ENCODE measurements at places on chromosomes 3 and 15. TPM values are rescaled to one million over a fixed set of nuclear protein-coding genes. Genes with fewer than 3 reads are reported as not detected.

DNA sequence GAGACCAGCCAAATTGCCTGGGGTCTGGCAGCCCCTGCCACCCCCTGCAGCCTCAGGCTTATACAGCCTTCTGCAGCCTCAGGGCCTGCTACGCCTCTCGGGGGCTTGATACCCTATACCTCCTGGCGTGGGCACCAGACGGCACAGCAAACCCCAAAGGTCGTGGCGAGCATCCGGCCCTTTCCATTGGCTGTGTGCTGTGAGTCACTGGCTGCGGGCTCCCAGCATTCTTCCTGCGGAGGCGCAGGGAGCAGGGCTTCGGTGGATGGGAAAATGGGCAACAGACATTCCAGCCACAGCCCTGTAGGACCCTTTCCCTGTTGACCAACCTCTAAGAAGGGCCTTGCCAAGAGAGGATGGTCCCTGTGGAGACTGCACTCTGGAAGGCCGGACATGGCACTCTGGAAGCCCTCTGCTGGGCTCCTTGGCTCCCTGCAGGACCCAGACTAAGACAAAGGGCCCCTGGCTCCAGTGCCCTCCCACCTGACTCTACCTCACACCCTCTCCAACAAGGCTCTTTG is 59.6 kb downstream of the ITGA11 start:
- no peak overlapping the region for H3K4me3 ChIP-seq
- H3K27ac ChIP-seq, result no peak overlapping the region
- no peaks in the 10 kb centered on the region for H3K36me3 ChIP-seq
- peaks cover 10% of the 10 kb centered on the region for H3K27me3 ChIP-seq
- no peak for DNase-seq

Gene MAP1A
- total RNA-seq, result 0.12 TPM

- peak overlapping the region; percentile 12 for H3K27ac ChIP-seq
- no peaks in the 10 kb centered on the region for H3K27me3 ChIP-seq
- H3K4me3 ChIP-seq, result no peak overlapping the region
- H3K36me3 ChIP-seq, result peaks cover 36% of the 10 kb centered on the region
- H3K4me1 ChIP-seq, result peaks cover 25% of the 10 kb centered on the region
- DNase-seq, result no peak
These were observed 4.3 kb upstream of the NR2C2 start for GRCh38 chr3:14943042-14943441.

- no peak for DNase-seq
- no peaks in the 10 kb centered on the region for H3K27me3 ChIP-seq
- H3K27ac ChIP-seq, result no peak overlapping the region
- no peak overlapping the region for H3K4me3 ChIP-seq
- H3K36me3 ChIP-seq, result no peaks in the 10 kb centered on the region
- H3K4me1 ChIP-seq, result peaks cover 53% of the 10 kb centered on the region
These were observed 553.1 kb upstream of the CBLB start for GRCh38 chr3:106421909-106422308.

Gene SOX14
- total RNA-seq, result not detected

DNA sequence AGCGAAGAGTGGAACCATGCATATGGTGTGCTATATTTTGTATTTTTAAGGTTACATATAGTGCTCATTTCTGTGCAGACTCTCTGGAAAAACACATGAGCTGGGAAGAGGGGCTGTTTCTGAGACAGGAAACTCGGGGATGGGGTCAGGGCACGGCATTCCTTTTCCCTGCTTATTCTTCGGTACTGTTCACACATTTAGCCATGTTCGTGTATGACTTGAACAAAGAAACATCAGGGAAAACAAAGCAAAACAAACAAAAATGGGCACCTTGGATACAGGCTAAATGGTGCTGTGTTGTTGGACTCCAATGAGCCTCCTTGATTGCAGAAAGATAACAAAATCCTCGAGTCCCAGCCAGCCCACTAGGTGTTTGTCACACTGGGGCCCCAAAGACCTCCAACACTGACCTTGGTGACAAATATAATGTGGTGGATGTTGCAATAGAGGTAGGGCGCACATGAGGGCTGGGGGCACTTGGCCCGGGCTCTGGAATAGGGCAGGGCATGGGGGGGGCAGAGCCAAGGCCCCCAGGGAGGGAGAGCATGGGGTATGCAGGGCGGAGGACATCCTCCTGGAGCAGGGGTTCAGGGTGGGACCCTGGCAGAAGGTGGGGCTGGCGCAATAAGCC is 19.3 kb downstream of the DNASE1L3 start:
- H3K4me3 ChIP-seq, result no peak overlapping the region
- peaks cover 16% of the 10 kb centered on the region for H3K36me3 ChIP-seq
- H3K27ac ChIP-seq, result peak overlapping the region; percentile 9
- H3K27me3 ChIP-seq, result no peaks in the 10 kb centered on the region
- peaks cover 13% of the 10 kb centered on the region for H3K4me1 ChIP-seq

- no peak overlapping the region for H3K4me3 ChIP-seq
- H3K4me1 ChIP-seq, result peaks cover 13% of the 10 kb centered on the region
- H3K27me3 ChIP-seq, result no peaks in the 10 kb centered on the region
- DNase-seq, result no peak
- H3K27ac ChIP-seq, result no peak overlapping the region
These were observed 67.2 kb upstream of the CSTA start for GRCh38 chr3:122257644-122258364.

Gene NMD3
- total RNA-seq, result 45.8 TPM

GRCh38 chr15:51516291-51516690 is 106.3 kb downstream of the DMXL2 start:
- no peak for DNase-seq
- H3K4me3 ChIP-seq, result no peak overlapping the region
- H3K27me3 ChIP-seq, result no peaks in the 10 kb centered on the region
- H3K27ac ChIP-seq, result no peak overlapping the region
- no peaks in the 10 kb centered on the region for H3K36me3 ChIP-seq

Gene UROC1
- not detected for total RNA-seq

GRCh38 chr15:74613089-74613952 is 2.3 kb upstream of the CLK3 start:
- DNase-seq, result no peak
- peaks cover 6% of the 10 kb centered on the region for H3K36me3 ChIP-seq
- peak overlapping the region; percentile 63 for H3K27ac ChIP-seq
- H3K4me3 ChIP-seq, result peak overlapping the region; percentile 28

Gene CAMK2N2
- not detected for total RNA-seq

- no peak for DNase-seq
- H3K36me3 ChIP-seq, result no peaks in the 10 kb centered on the region
- no peaks in the 10 kb centered on the region for H3K4me1 ChIP-seq
- H3K4me3 ChIP-seq, result no peak overlapping the region
These were observed 794.8 kb downstream of the MCTP2 start for GRCh38 chr15:95025924-95026728.

DNA sequence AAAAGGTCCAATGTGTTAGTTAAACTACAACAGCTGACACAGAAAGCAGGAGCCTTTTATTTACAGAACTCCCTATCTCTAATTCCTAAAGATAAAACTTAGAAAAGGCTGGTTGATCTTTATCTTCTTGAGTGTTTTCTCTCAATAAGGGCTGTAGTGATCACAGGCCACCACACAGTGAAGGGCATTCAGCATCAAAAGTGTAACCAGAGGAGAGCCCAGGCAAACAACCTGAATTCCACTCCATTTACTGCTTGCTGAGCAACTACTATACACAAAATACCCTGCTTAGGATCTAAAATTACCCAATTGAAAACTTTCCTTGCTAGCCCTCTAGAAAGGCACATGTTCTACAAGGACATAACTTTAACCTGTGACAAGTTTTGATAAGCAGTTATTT is 122.7 kb downstream of the MEIS2 start:
- H3K27me3 ChIP-seq, result peaks cover 2% of the 10 kb centered on the region
- H3K4me3 ChIP-seq, result no peak overlapping the region
- no peaks in the 10 kb centered on the region for H3K4me1 ChIP-seq
- H3K27ac ChIP-seq, result no peak overlapping the region

Gene DGKG
- total RNA-seq, result 3.9 TPM

DNA sequence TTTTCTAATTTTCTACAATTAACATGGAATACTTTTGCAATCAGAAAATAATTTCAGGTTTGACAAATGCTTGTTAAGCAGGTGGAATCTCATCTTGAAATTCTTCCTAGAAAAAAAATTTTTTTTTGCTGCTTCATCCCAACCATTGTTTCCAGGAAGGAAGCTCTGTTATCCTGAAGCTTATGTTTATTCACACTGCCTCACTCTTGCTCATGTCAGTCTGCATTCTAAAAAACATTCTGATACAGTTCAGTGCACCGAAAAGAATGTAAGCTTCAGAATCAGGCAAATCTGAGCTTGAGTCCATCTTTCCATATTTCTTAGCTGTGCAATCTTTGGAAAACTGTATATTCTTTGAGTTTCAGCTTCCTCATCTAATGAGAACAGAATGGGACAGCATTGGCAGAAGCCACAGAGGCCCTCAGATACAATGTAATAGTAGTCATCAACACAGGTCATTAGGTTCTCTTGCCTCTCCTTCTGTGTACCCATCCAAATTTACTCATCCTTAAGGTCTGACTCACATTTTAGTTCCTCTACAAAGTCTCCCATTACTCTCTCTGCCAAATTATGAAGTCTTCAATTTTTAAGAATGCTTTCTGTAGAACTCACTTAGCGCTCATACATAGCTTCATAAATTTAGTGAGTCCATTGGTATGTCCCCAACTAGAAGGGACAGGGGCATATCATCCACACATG is 881.8 kb upstream of the NR2F2 start:
- H3K36me3 ChIP-seq, result no peaks in the 10 kb centered on the region
- H3K4me3 ChIP-seq, result no peak overlapping the region
- no peak for DNase-seq
- H3K27ac ChIP-seq, result no peak overlapping the region
- no peaks in the 10 kb centered on the region for H3K4me1 ChIP-seq

Gene FANCD2OS
- not detected for total RNA-seq

DNA sequence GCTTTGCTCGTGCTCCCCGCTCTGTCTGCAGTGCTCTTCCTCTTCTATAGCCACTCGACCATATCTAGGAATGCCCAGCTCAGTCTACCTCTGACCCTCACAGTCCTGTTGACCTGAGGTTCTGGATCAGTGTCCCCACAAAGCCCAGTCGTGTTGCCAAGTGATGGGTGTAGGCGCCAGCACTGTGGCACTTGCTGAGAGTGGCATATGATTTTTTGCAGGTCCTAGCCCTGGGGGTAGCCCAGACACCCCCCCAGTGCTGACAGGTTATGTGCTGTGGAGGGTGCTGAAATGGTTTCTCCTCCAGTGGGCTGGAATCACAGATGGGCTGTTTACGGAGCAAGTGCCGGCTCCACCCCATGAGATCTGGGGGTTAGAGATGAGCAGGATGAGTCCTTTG is 32.5 kb downstream of the ACAD9 start:
- H3K4me1 ChIP-seq, result no peaks in the 10 kb centered on the region
- no peaks in the 10 kb centered on the region for H3K27me3 ChIP-seq
- no peak for DNase-seq
- no peak overlapping the region for H3K4me3 ChIP-seq

Gene CNTN4
- 0.05 TPM for total RNA-seq

GRCh38 chr15:75201616-75202250 is at the start of gene C15orf39:
TSS of gene C15orf39 (plus strand) at chr15:75201882. CDS start at chr15:75206049, 4,167 bp downstream.
- peak within 1 kb of the TSS; percentile 82 for H3K27ac ChIP-seq
- H3K4me1 ChIP-seq, result peaks cover 37% of the 10 kb centered on the region
- H3K4me3 ChIP-seq, result peak within 1 kb of the TSS; percentile 90
- peaks cover 4% of the 10 kb centered on the region for H3K27me3 ChIP-seq
- DNase-seq, result peak; percentile 83

Gene TEX55
- not detected for total RNA-seq

Gene CASR
- not detected for total RNA-seq

DNA sequence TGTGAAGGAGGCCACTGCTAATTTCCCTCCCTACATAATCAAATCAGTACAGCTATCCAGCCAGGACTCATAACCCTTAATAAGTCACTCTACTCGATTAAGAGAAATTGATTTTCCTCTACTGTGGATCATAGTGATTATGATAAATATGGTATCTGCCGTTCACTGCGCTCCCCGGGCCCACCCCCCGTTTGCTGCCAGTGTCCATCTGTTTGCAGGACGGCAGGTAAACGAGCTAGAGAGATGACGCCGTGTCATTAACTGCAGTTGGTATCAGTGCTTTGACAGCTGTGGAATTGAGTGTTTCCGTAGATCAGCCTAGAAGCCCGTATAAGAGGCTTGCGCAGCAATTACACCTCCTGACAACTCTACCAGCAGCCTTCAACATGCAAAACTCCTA is 94.9 kb downstream of the ROBO2 start:
- H3K4me1 ChIP-seq, result no peaks in the 10 kb centered on the region
- DNase-seq, result no peak
- no peaks in the 10 kb centered on the region for H3K27me3 ChIP-seq
- H3K4me3 ChIP-seq, result no peak overlapping the region
- no peaks in the 10 kb centered on the region for H3K36me3 ChIP-seq

DNA sequence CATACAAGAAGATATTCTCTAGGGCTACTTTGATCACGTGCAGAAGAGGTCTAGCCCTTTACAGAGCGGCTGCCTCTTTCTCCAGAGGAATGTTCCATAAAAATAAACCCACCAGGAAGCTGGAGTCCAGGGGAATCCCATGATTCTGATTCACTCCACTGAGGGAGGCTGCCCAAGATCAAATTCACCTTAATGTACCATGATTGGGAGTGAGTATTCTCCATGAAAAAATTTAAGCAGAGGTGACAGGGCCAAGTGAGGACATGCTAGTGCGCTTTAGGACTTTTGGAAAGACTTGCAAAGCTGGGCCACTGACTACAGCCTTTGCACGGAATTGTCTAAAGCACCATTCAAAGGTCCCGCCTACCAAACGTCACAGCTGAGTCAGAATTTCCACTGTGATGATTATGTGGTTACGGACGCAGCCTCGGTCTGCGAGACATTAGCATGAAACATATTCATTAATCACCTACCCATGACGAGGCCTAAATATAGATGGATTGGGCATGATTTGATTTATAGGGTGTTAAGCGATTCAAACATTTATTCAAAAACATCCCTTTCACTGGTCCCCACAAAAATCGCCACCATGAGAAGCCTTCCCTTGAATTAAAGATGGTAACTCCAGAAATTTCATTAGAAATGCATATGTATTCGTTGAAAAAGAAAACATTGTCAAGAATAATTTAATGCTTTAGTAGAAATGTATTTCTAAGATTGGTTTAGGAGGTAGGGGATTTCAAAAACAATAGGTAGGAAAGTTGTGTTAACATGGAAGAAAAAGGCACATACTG is 152.6 kb downstream of the GREM1 start:
- H3K4me1 ChIP-seq, result peaks cover 16% of the 10 kb centered on the region
- no peak overlapping the region for H3K4me3 ChIP-seq
- peak; percentile 57 for DNase-seq
- peaks cover 2% of the 10 kb centered on the region for H3K27me3 ChIP-seq
- H3K36me3 ChIP-seq, result no peaks in the 10 kb centered on the region
- peak overlapping the region; percentile 48 for H3K27ac ChIP-seq

GRCh38 chr15:51312166-51313073 is 26.0 kb downstream of the CYP19A1 start:
- H3K4me3 ChIP-seq, result no peak overlapping the region
- peaks cover 4% of the 10 kb centered on the region for H3K27me3 ChIP-seq
- no peaks in the 10 kb centered on the region for H3K36me3 ChIP-seq
- no peaks in the 10 kb centered on the region for H3K4me1 ChIP-seq

Gene C15orf62
- total RNA-seq, result 5.7 TPM

DNA sequence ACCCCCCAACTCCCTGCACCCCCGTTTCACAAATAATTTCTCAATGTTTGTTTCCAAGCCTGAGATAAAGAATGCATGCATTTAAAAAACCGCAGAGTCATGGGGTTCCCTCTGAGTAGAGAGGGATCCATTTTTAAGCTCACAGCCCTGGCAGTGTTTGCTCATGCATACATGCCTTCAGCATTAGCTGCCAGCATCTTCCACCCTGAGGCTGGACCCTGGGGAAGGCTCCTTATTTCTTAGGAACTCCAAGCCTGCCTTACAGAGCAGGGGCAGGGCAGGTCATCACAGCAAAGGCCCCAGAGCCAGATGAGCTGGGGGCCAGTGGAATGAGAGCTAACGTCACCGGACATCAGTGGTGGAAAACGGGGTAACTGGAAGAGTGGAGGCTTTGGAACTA is 31.3 kb downstream of the TLE3 start:
- DNase-seq, result no peak
- peaks cover 12% of the 10 kb centered on the region for H3K4me1 ChIP-seq
- no peaks in the 10 kb centered on the region for H3K27me3 ChIP-seq
- peaks cover 87% of the 10 kb centered on the region for H3K36me3 ChIP-seq
- no peak overlapping the region for H3K4me3 ChIP-seq

Measured in activated B cell treated with CpG ODN at 0.5 μM for 24 hours (primary cell).